ENCODE measurements at places on chromosomes 13 and 19.

GRCh38 chr13:103436057-103436654 is 369.9 kb upstream of the SLC10A2 start:
- DNase-seq, result no peak

GRCh38 chr13:80262051-80262695 is 78.8 kb downstream of the SPRY2 start:
- no peak for DNase-seq

DNA sequence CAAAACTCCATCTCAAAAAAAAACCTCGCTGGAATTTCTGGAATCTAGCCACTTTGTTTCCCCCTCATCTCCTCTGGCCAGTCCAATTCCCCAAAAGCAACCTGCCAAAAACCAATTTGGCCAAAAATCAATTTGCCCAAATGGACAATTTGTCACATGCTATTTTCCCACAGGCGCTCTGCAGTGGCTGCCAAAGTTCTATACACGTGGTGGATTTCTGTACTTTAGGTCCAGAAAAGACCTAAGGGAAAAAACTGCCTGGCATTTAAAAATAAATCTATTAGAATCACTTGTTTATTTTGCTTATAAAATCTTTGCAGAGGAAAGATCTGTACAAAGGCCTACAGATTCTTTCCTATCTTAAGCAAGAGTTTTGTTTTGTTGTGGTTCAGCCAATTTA is 79.4 kb downstream of the MAP4K1 start:
- DNase-seq, result no peak

- DNase-seq, result peak; percentile 72
Observed at GRCh38 chr19:37334179-37335071, 36.5 kb upstream of the ZNF527 start.

DNA sequence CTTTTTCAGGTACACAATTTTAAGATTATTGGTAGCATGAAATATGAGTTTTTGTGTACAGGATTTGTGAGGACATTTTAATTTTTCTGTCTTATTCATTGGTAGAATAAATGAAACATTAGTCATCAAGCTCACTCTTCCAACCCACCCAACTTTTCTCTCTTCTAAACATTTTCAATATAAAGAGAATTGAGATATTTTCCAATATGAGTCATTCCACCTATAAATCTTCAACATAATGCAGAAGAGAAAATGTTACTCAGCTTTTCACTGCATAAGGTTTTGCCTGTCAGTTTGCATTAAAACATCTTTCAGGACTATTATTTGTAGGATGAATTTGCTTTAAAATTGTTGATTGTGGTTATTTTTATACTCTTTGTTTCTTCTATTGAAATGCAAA is 330.7 kb downstream of the PCDH20 start:
- no peak for DNase-seq

GRCh38 chr19:56671613-56671994 is at the start of gene ZNF835:
Gene ZNF835 (minus strand): TSS chr19:56671757. CDS start chr19:56665198, 6,559 bp downstream.
- DNase-seq, result peak; percentile 54

DNA sequence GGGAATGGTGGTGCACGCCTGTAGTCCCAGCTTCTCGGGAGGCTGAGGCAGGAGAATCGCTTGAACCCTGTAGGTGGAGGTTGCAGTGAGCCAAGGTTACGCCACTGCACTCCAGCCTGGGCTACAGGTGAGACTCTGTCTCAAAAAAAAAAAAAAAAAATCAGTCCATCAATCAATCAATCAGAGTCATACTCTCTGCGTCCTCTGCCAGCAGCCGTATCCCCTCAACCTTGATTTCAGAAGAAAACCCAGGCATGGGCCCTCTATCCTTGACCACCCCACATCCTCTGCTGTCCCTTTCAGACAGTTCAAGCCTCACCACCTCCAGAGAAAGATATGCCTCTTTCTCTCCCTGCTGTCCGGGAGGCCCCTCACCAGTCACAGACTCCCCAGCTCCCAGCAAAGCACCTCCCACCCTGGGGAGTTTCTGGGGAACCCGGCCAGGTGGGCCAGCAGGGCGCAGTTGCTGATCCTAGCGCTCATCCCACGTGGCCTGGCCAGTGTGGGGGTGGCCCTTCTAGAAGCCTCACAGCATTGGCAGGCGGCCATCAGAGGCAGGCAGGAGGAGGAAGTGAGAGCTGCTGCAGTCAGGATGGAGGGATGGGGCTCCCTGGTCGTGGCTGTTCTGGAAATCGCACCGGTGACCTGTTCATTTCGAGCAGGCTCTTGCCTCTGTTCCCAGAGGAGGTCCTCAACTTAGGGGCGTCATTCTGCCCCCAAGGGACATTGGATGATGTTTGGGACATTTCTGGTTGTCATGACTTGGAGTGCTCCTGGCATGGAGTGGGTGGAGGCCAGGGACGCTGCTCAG is 10.2 kb upstream of the JSRP1 start:
- DNase-seq, result peak; percentile 72

- DNase-seq, result peak; percentile 40
Observed at GRCh38 chr13:33125821-33126570, 109.8 kb downstream of the KL start.

GRCh38 chr19:40444000-40444824 is at the start of gene SERTAD3:
Gene SERTAD3 (minus strand): TSS chr19:40444335. CDS start chr19:40442080, 2,255 bp downstream.
- peak; percentile 94 for DNase-seq

DNA sequence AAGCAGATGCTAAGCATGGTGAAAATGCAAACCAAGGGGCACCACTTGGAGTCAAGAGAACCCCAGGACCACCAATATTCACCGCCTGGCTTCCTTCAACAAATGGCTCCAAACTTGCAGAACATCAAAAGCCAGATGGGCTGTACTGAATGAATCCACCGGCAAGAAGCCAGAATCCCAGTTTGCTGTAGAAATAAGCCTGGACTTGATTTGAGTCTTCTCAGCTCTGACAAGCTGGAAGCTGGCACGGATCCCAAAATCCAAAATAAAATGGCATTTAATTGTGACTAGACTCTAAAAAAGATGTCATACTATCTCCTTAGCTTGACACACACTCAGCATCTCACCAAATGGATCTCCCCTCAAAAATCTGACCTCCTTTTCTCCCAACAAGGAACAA is 11.9 kb downstream of the EFNB2 start:
- no peak for DNase-seq

All from DMS79 treated with DMSO at 0.1 percent for 48 hours (cell line).